A549 treated with ZK216348 at 1 μM for 4 hours (cell line): ENCODE measurements at places on chromosomes 4 and X. TPM values are rescaled to one million over a fixed set of nuclear protein-coding genes. Genes with fewer than 3 reads are reported as not detected.

The DACH2 gene
- not detected in 5 replicates for total RNA-seq

The FAM241A gene
- total RNA-seq = 0.53 to 1.2 TPM (median 0.91 TPM) in 5 replicates

The NRK gene
- not detected in 5 replicates for total RNA-seq

The CENPVL1 gene
- total RNA-seq = not detected in 5 replicates

The UCP1 gene
- 0.11 TPM in 1 of 5 replicates, not detected in the others for total RNA-seq

The YTHDC1 gene
- 30.5 to 41.8 TPM (median 34.5 TPM) in 5 replicates for total RNA-seq

The FGF5 gene
- total RNA-seq = 0.27 to 0.72 TPM (median 0.32 TPM) in 5 replicates

The SHISA3 gene
- 0.07 TPM in 1 of 5 replicates, not detected in the others for total RNA-seq

The TMEM129 gene
- total RNA-seq = 11.1 to 29.1 TPM (median 23.9 TPM) in 5 replicates

The DUSP9 gene
- 1.2 to 1.7 TPM (median 1.5 TPM) in 5 replicates for total RNA-seq

The MFSD8 gene
- total RNA-seq = 12.1 to 16.1 TPM (median 14.3 TPM) in 5 replicates

The F9 gene
- total RNA-seq = not detected in 5 replicates

The HSFX2 gene
- total RNA-seq = 0.20 to 0.30 TPM in 2 of 5 replicates, not detected in the others

The DCLK2 gene
- 8.2 to 10.3 TPM (median 9.8 TPM) in 5 replicates for total RNA-seq

The SLC49A3 gene
- total RNA-seq = 0.14 to 0.44 TPM (median 0.22 TPM) in 4 of 5 replicates, not detected in the other

The PDHA1 gene
- total RNA-seq = 238 to 292 TPM (median 283 TPM) in 5 replicates

The PRR32 gene
- not detected in 5 replicates for total RNA-seq

The ARHGAP6 gene
- not detected in 5 replicates for total RNA-seq

The TLL1 gene
- 0.13 to 0.59 TPM (median 0.17 TPM) in 5 replicates for total RNA-seq

The ZMAT1 gene
- total RNA-seq = 0.05 to 0.07 TPM (median 0.05 TPM) in 3 of 5 replicates, not detected in the others

The ALB gene
- not detected in 5 replicates for total RNA-seq

The POF1B gene
- total RNA-seq = 1.9 to 3.1 TPM (median 2.6 TPM) in 5 replicates

The SMIM10 gene
- total RNA-seq = 0.09 to 0.18 TPM (median 0.15 TPM) in 4 of 5 replicates, not detected in the other

The GPR173 gene
- total RNA-seq = 0.02 TPM in 1 of 5 replicates, not detected in the others

The CHRNA9 gene
- 0.99 to 1.6 TPM (median 1.1 TPM) in 5 replicates for total RNA-seq

The NSG1 gene
- 3.2 to 6.3 TPM (median 4.5 TPM) in 5 replicates for total RNA-seq

The HMX1 gene
- 0.13 to 0.24 TPM (median 0.16 TPM) in 3 of 5 replicates, not detected in the others for total RNA-seq

The SYTL5 gene
- total RNA-seq = 0.16 to 0.40 TPM (median 0.31 TPM) in 5 replicates

The AMTN gene
- total RNA-seq = not detected in 5 replicates

The NOP14 gene
- 25.2 to 30.4 TPM (median 27.5 TPM) in 5 replicates for total RNA-seq

The CSAG1 gene
- total RNA-seq = 0.34 to 0.46 TPM in 2 of 5 replicates, not detected in the others

The ENPEP gene
- total RNA-seq = 0.12 to 0.14 TPM in 2 of 5 replicates, not detected in the others

The SH2D1A gene
- not detected in 5 replicates for total RNA-seq

The ZNF518B gene
- 1.9 to 3.8 TPM (median 3.0 TPM) in 5 replicates for total RNA-seq

The LRCH2 gene
- total RNA-seq = 0.04 TPM in 1 of 5 replicates, not detected in the others

The VCX3B gene
- 0.20 TPM in 1 of 5 replicates, not detected in the others for total RNA-seq

The TRIM61 gene
- total RNA-seq = not detected in 5 replicates

The CXorf49 gene
- not detected in 5 replicates for total RNA-seq

The SPATA18 gene
- total RNA-seq = 2.9 to 4.8 TPM (median 4.0 TPM) in 5 replicates

The STS gene
- total RNA-seq = 1.6 to 2.3 TPM (median 2.0 TPM) in 5 replicates

The ALG13 gene
- total RNA-seq = 50.5 to 77.7 TPM (median 59.8 TPM) in 5 replicates

The CDX4 gene
- not detected in 5 replicates for total RNA-seq
